PC-3 (cell line): ENCODE measurements at places on chromosomes 4 and X. TPM values are rescaled to one million over a fixed set of nuclear protein-coding genes. Genes with fewer than 3 reads are reported as not detected.

DNA sequence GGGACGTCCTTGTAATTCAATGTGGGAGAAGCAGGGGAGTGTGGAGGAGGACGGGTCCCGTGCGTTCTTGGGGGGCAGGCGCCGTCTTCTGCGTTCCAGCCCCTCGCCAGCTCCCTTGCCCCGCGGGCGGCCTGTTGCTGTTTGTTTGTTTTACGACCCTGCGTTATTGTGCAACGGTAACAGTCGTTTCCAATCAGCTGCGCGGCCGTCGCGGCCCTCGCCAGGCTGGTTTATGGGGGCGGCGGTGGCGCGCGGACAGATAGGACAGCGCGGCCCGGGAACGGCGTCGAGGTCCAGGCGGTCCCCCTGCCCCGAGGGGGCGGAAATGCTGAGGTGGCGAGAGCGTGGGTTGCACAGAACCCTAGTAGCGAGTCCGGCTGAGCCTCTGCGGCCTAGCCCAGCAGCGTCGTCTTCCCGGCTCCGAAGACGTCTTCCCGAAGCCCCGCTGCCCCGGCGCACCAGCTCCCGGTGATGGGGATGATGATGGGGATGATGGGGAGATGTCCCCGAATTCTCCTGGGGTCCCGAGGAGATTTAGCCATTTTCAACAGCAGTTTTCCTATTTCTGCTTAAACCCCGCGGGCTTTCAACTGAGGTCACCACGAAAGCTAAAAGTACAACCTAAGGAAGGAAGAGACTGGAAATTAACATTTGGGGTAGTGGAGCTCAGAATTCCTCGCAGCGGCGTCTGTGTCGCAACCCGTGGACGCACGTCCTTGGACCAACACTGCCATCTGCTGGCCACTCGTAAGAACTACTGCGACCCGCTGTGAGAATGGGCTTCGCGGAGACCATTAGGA, 4.8 kb downstream of the PDGFRA start:
- DNase-seq, result peak; percentile 92
- peaks cover 25% of the 10 kb centered on the region for H3K4me1 ChIP-seq
- H3K4me3 ChIP-seq, result peak overlapping the region; percentile 67
- no peaks in the 10 kb centered on the region for H3K36me3 ChIP-seq

GRCh38 chrX:71111921-71112431, 599 bp upstream of the IL2RG start:
- no peak overlapping the region for H3K27ac ChIP-seq
- no peak for DNase-seq
- no peaks in the 10 kb centered on the region for H3K36me3 ChIP-seq
- no peaks in the 10 kb centered on the region for H3K27me3 ChIP-seq

The TSC22D3 gene
- total RNA-seq, result 17.8 and 18.1 TPM in 2 replicates

- no peaks in the 10 kb centered on the region for H3K27me3 ChIP-seq
- no peaks in the 10 kb centered on the region for H3K4me1 ChIP-seq
- no peak overlapping the region for H3K27ac ChIP-seq
- DNase-seq, result no peak
Measured at GRCh38 chrX:39550795-39551361, 546.9 kb downstream of the BCOR start.

The F11 gene
- not detected in 2 replicates for total RNA-seq

The TGIF2LX gene
- not detected in 2 replicates for total RNA-seq

- H3K27me3 ChIP-seq, result no peaks in the 10 kb centered on the region
- no peaks in the 10 kb centered on the region for H3K4me1 ChIP-seq
- no peak overlapping the region for H3K4me3 ChIP-seq
- H3K36me3 ChIP-seq, result no peaks in the 10 kb centered on the region
Measured at GRCh38 chr4:87270144-87270543, 49.7 kb upstream of the KLHL8 start.

DNA sequence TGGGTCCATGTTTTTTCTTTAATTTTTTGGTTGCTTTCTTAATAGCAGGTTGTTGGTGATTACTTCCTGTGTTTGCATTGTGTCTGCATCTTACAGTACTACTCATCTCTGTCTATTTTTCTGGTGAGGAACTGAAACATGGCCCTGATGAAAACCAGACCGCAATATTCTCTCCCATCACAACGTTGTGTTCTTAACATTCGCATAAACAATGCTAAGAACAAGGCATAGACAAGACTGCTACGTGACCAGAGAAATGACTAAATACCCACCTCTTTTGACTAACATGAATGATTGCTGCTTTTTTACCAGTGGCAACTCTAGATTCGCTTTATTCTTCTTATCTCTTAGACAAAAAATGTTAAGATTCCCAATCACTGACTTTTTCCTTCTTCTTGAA, 179.1 kb downstream of the GC start:
- H3K4me1 ChIP-seq, result peaks cover 46% of the 10 kb centered on the region
- no peak for DNase-seq
- no peaks in the 10 kb centered on the region for H3K36me3 ChIP-seq
- H3K27ac ChIP-seq, result no peak overlapping the region
- H3K4me3 ChIP-seq, result no peak overlapping the region

GRCh38 chr4:69860052-69860451, at the start of gene SULT1E1:
TSS of gene SULT1E1 (minus strand) at chr4:69860145. CDS start at chr4:69857644, 2,501 bp downstream.
- H3K36me3 ChIP-seq, result no peaks in the 10 kb centered on the region
- no peaks in the 10 kb centered on the region for H3K27me3 ChIP-seq
- H3K4me1 ChIP-seq, result peaks cover 7% of the 10 kb centered on the region
- DNase-seq, result peak; percentile 10
- H3K4me3 ChIP-seq, result no peak within 1 kb of the TSS
